Left cardiac atrium (tissue), 4 donors: ENCODE measurements at places on chromosomes 5 and 9. TPM values are rescaled to one million over a fixed set of nuclear protein-coding genes. Genes with fewer than 3 reads are reported as not detected.

GRCh38 chr5:133398646-133399101 lies 213.7 kb downstream of the FSTL4 start:
- no peak for DNase-seq

- DNase-seq = no peak
These were observed 103.2 kb upstream of the TARS1 start for GRCh38 chr5:33337637-33337992.

DNA sequence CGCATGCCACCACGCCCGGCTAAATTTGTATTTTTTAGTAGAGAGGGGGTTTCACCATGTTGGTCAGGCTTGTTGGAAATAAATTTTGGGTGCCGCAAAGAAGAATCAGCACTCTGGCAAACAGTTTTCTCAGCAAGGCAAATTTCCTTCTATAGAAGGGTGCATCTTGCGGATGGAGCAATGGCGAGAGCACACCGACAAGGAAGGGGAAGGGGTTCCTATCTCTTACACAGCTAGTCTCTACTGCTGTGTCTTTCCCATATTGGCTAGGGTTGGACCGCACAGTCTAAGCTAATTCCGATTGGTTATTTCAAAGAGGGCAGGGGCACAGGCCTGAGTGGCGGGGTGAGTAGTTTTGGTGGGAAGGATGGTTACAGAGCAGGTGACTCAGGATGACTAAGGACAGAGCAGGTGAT lies 707 bp downstream of the GTF3C5 start:
- no peak for DNase-seq

DNA sequence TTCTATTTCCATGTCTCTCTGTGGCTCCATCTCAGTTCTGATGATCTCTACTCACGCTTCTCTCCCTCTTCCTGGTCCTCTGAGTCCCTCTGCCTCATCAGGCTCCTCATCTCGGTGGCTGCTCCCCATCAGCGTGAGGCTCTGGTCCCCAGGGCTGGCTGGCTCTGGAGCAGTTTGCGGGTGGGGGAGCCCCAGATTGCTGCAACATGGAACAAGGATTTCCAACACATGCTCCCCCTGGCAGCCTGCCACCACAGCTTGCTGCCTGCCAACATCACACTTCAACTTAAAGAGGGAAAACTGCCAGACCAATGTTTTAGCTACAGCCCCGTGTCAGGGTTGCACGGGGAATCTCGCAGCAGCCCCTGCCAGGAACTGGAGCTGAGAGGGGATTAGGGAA lies 77.2 kb upstream of the NEK6 start:
- peak; percentile 35 for DNase-seq

GRCh38 chr5:180590543-180591310 lies 572 bp downstream of the SCGB3A1 start:
- no peak for DNase-seq

DNA sequence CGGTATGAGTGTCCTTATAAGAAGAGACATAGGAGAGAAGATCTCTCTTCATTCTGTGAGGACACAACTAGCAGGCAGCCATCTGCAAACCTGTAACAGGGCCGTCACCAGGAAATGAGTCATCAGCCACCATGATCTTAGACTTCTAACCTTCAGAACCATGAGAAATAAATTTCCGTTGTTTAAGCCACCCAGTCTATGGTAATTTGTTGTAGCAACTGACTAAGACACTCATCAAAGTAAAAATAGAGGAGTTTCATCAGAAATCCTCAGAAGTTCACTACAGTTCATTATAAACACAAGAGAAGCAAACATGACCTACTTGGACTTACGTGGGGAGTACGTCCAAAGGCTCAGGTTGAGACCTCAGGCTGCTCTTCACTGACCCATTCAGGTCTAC lies 357.7 kb downstream of the SEMA5A start:
- DNase-seq = no peak

GRCh38 chr9:75814667-75815066 lies 75.8 kb upstream of the PCSK5 start:
- DNase-seq = no peak

DNA sequence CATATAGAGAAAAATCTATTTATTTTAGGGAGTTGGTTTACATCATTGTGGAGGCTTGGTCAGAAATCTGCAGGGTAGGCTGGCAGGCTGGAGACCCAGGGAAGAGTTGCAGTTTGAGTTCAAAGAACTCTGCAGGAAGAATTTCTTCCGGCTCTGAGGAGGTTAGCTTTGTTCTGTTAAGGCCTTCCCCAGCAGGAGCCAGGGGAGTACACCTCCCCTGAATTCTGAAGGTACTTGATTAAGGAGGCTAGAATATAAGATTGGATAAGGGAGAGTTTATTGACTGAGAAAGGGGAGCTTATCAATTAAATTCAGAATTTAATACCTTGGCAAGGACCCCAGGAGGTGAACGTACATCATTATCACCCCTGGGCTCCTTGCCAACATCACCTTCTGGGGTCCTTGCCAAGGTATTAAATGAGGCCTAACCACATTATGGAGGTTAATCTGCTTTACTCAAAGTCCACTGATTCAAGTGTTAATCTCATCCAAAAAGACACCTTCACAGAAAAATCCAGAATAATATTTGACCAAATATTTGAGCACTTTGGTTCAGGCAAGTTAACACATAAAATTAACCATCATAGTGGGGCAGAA lies 351.7 kb downstream of the CWC27 start:
- no peak for DNase-seq

GRCh38 chr9:110602281-110602680 lies 22.7 kb upstream of the SVEP1 start:
- no peak for DNase-seq

The CDC20B gene
- not detected for total RNA-seq

The TRIM14 gene
- total RNA-seq = 4.3 TPM

The RASGRF2 gene
- 9.6 TPM for total RNA-seq

The PCDHB12 gene
- 2.4 TPM for total RNA-seq

The GRAMD2B gene
- total RNA-seq = 20.8 TPM

The TRPM3 gene
- 0.71 TPM for total RNA-seq
